ENCODE measurements at places on chromosomes 4 and X.

DNA sequence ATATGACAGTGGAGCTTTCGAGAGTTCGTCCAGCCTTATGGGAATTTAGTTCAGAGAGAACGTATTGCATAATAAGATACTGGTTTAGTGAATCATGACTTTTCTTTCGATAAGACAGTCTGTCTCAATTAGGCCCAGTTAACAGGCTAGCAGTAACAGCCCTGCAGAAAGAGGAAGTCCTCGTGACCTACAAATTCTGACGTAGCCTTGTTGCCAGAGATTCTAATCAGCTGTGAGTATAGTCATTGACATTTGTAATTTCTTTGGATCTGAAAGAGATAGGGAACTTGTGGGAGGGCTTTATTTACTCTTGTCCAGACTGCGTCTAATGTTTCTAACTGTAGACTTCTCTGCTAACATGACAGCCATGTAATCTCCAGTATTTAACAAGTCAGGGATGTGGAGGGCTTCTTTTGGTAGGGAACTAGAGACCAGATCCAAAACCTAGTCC lies 15.8 kb downstream of the ART3 start:
- DNase-seq = no peak

DNA sequence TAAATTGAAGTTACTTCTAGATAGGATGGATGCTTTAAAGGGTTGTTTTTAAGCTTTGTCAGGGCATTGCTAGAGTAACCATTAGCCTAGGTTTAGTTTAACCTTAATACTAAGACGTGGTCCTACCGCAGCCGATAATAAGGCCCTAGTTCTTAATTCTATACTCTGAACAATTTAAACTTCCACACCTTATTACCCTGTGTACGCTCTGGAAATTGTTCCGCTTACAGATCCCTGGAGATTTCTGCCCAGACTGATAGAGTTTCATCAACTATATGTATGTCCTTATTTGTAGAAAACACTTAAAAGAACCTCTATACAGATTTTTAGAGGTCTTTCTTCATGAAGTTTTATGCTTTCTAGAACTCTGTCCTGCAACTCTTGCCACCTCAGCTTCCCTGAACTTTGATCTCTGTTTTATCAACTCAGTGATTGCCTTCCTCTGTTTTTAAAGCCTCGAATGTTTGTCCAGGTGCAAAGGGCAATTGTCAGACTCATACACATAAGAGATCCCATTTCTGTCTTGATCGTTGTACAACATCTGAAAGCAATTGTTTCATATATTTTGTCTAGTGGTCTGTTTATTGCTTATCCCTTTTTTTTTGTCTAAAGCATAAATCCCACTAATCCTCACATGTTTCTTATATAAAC lies 71.1 kb upstream of the VCX start:
- peak; percentile 4 for DNase-seq

DNA sequence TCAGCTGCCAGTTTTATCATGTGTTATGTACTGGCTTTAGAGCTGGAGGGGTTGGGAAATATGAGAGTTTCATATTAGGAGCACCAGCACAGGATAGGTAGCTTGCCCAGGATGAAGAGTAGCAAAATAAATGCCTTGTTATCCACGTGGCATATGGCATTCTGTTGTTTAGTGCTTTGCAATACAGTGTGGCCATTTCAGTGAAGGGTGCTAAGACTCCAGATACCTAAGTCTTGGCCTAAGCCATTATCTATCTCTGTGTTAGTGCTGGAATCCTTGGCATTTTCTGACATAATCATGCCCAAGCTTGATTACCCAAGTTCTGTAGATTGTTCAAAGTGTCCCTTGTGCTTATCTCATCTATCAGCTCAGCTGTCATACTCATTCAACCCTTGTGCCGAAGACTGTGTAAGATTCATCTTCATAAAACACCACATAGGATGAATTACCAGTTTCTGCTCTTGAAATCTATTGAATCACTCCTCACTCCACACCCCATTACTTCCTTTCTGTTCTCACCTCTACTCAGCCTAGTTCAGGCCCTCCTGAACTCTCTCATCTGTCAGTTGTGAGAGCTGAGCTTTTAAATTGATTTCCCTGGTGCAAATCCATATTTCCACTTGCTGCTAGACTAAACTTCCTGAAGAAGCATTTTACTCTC lies 73.5 kb downstream of the CLCN5 start:
- no peak for DNase-seq

DNA sequence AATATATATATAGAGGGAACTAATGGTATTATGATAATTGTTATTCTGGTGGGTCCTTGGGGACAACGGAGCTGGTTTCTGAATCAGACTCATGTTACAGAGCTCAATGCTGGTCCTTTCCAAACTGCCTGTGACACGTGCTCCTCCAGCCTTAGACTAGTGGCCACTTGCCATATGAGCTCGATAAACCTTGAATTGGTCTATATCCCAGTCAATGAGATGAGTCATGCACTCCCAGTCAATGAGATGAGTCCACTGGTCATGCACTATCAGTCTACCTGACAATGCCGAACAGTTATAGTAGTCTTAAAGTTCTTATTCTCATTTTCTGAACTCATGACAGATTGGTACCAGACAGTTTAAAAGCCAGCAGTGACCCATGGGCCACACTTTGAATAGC lies 325.2 kb downstream of the LDB2 start:
- no peak for DNase-seq

- DNase-seq = no peak
Measured at GRCh38 chr4:168797738-168798375, 212.2 kb downstream of the CBR4 start.

DNA sequence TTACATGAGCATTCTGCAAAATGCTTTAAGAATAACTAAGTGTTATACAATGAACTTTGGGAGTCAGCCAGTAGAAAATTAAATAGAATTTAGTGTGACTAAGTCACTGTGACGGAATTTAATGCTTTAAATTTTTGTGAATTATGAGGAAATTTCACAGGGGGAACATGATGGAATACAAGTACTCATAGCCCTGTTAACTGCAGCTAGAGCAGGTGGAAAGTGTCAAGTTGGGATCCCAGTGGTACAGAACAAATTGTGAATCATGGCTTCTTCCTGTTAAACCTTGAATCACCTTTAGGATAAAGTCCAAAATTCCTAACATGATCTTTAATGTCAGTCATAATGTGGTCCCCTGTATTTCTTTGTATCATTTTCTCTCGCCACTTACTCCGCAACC lies 212.2 kb upstream of the CENPE start:
- DNase-seq = no peak

DNA sequence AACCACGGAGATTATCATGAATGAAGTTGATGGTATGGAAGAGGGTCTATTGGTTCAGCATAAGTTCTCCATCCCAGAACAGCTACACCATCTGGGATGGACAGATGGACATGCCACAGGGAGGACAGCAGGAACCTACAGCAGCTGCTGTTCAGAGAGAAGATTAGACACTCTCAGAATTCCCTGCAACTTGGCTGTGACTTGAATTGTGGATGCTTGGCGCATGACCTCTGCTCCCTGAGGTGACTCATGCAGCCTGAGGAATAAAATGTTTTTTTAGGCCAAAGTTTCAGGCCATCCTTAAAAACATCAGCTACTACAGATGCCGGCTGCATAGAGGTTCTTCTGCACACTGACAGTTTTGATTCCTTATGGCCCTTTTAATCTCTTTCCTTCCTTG lies 97.3 kb downstream of the RS1 start:
- DNase-seq = no peak

DNA sequence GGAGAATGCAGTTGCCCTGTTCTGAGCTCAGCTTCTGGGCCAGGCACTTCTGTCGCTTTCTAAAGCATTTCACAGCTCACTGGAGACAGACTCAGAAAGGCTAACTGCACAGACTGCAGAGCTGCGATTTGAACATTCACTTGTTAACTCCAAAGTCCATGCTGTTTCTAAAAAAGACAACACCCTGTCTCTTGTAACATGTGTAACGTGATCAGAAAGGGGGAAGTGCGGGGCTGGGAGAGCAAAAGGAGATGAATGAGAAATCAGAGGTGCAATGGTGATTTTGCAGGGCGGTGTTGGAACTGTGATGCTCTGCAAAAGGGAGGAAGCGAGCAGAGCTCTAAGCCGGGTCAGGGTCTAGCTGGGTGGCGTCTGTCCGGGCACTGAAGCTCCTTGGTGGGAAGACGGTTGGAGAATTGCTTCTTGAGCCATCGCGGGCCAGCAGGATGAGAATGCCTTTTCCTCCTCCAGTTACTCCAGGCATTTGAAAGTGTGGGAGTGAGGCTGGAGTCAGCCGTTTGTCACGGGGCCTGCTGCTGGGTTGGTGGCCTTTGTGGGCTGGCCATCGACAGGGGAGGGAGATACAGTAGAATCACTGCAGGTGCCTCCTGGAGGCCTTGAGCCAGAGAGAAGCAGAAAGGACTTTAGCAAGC lies 20.3 kb downstream of the TBC1D14 start:
- no peak for DNase-seq

DNA sequence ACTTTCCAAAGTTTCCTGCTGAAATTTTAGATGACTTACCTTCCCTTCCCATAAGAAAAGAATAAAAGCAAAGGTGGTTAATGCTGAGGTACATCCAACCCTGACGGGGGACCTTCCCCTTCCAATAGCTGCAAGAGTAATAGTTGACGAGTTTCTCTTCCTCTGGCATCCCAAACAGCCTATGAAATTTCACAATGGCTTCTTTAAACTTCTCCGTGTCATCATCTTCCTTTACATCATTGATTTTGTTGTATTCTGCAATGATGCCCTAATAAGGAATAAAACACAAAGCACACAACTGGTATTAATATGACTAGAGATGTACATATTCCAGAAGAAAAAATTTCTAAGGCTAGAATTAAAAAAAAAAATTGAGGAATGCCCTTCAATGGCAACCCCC lies 76.6 kb downstream of the TBC1D9 start:
- no peak for DNase-seq

DNA sequence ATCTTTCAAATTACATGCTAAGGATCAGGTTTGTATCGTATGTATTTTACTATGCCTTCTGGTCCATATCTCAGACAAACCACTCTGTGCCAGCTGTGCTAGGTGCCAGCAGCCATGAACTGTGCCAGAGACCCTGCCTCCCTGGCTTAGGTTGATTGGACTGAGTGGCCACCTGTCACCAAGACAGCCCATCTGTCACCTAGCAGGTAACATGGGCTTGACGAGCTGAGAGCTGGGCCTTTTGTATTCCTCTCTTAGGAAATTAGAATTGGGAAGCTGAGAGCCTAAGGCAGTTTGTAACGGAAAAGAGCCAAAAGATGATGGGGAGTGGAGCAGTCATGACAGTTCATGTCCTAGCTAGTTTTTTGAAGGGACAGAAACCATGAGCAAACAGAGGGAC lies 42.5 kb downstream of the TMEM164 start:
- DNase-seq = no peak

DNA sequence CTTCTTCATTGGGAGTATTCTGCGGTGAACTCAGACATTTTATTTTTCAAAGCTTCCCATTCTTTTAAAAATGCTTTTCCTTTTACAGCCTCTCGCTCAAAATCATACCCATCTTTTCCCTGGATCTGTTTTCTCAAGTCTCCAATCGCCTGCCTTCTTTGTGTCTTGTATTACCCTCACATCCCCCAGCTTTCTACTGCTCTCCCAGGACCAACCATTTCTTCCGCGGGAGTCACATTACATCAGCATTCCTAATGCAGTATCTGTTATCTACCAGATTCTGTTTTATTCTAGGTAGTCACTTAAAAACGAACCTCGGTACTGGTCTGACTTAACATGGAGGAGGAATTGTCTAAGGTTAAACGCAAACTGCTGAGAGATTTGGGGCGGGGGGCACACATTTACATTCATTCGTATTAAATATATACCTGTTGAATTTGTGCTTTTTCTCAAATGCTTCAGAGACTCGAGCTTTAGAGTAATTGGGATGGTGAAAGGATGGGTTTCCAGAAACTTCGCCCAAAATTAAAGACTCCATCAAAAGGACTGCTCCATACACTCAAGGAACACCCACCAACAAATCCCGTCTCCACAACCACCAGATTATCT lies 493 bp upstream of the UCHL1 start:
- no peak for DNase-seq

- DNase-seq = no peak
Measured at GRCh38 chr4:57148831-57149505, 38.8 kb upstream of the IGFBP7 start.

DNA sequence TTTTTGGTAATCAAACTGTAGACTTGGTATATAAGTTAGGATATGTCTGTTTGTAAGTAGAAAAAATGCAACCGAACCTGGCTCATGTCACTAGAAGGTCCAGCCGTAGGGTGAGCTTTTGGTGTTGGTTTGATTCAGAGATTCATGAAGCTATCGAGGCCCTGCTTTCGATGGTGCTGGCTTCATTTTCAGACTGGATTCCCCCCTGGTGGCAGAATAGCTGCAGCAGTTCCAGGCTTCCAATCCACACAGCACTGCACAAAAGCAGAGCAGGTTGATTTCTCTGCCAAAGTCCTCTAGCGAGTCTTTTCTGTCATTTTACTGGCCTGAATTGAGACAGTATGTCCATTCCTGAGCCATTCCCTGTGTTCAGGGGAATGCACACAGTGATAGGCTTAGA lies 33.1 kb downstream of the PDK3 start:
- no peak for DNase-seq

- DNase-seq = no peak
Measured at GRCh38 chr4:53021754-53022512, 159.8 kb downstream of the RASL11B start.

DNA sequence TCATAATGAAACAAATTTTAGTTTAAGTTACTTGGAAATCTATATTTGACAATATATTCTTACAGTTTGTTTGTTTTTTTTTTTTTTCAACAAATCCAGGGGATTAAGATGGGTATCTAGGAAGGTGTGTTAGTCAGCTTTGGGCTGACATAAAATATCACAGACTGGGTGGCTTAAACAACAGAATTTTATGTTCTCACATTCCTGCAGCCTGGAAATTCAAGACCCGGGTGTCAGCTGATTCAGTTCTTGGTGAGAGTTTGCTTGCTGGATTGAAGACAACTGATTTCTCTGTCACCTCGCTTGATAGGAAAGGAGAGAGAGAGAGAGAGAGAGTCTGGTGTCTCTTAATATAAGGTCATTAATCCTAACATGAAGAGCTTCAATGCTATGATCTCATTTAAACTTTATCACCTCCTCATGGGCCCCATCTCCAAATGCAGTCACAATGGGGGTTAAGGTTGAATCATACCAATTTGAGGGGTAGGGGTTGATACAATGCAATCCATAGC lies 465.2 kb downstream of the CENPC start:
- DNase-seq = no peak

GRCh38 chr4:126386512-126386911 lies 1071.8 kb downstream of the FAT4 start:
- DNase-seq = no peak

- DNase-seq = no peak
Measured at GRCh38 chr4:69849969-69850368, 10.0 kb downstream of the SULT1E1 start.

- no peak for DNase-seq
Measured at GRCh38 chrX:154458116-154458953, at the start of gene PLXNA3. Gene PLXNA3, plus strand, starts transcription at chrX:154458281. Its CDS starts 1,903 bp downstream, at chrX:154460184.

- no peak for DNase-seq
Measured at GRCh38 chr4:159358226-159358625, 255.3 kb downstream of the RAPGEF2 start.

Measured in DMS153 (cell line).